Aorta (tissue), 5 donors: ENCODE measurements at places on chromosomes 3 and 15. TPM values are rescaled to one million over a fixed set of nuclear protein-coding genes. Genes with fewer than 3 reads are reported as not detected.
A peak's percentile ranks its signal among the peaks of the same experiment; 100 is the strongest.

DNA sequence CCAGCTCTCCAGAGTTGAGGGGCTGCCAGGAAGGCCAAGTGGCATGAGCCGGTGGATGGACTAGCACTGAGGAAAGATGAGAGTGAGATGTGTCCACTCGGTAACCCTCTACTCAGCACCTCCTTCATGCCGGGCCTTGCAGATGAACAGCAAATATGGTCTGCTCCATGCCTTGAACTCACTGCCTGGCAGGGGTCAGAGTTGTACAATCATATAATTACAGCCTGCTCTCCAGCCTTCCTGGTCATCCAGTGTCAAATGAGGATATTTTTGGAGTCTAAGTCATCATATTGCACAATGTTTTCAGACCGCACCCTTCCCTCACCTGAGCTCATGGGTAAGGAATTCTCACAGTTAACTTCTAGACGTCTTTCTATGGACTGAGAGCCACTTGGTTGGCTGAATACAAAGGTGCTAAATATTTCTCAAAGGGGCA lies 4.9 kb downstream of the MGLL start:
- H3K36me3 ChIP-seq: no peaks in the 10 kb centered on the region
- no peak overlapping the region for H3K4me3 ChIP-seq
- no peak overlapping the region for H3K27ac ChIP-seq
- no peaks in the 10 kb centered on the region for H3K27me3 ChIP-seq

- no peaks in the 10 kb centered on the region for H3K27me3 ChIP-seq
- no peaks in the 10 kb centered on the region for H3K4me1 ChIP-seq
- H3K36me3 ChIP-seq: no peaks in the 10 kb centered on the region
- H3K4me3 ChIP-seq: no peak overlapping the region
These were observed 1095.7 kb downstream of the IGSF11 start for GRCh38 chr3:117938974-117939373.

- no peaks in the 10 kb centered on the region for H3K4me1 ChIP-seq
- no peak overlapping the region for H3K27ac ChIP-seq
- no peaks in the 10 kb centered on the region for H3K36me3 ChIP-seq
- peak; percentile 44 for DNase-seq
- H3K27me3 ChIP-seq: no peaks in the 10 kb centered on the region
These were observed 96.9 kb downstream of the VGLL4 start for GRCh38 chr3:11546657-11547302.

GRCh38 chr3:63228087-63228486 lies 50.0 kb upstream of the SYNPR start:
- no peak overlapping the region for H3K4me3 ChIP-seq
- no peaks in the 10 kb centered on the region for H3K36me3 ChIP-seq
- no peak overlapping the region for H3K27ac ChIP-seq
- no peaks in the 10 kb centered on the region for H3K27me3 ChIP-seq
- no peaks in the 10 kb centered on the region for H3K4me1 ChIP-seq

DNA sequence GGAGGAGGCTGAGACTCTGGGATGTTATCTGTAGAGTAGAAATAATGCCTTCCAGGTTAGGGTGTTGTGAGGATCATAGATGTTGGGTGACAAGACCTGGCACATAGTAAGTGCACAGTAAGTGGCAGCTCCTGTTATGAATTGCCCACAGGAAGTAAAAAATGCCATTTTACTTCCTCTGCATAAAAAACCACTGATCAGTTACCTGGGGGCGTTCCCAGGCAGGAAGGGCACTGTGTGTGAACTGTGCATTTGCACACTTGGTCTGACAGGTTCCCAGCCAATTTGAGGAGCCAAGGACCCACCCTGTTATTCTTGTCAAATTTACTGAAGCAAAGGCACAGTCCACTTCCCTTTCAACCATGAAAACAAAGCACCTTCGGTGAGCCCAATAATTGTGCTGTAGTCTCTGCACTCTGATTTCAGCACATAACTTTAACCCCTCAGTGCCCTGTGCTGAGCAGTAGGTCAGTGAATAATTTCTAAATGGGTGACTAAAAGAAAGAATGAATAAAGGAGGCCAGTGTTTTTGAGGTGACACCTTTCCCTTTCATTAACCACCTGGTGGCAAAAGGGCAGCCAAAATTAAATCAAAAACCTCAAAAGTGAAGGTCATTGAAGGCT lies 85.8 kb upstream of the ARHGEF3 start:
- H3K4me1 ChIP-seq: no peaks in the 10 kb centered on the region
- H3K4me3 ChIP-seq: no peak overlapping the region
- DNase-seq: no peak
- no peak overlapping the region for H3K27ac ChIP-seq
- no peaks in the 10 kb centered on the region for H3K27me3 ChIP-seq

ABCF3 gene
- 57.1 TPM for total RNA-seq

GRCh38 chr15:93164409-93164808 lies 75.4 kb upstream of the RGMA start:
- H3K4me1 ChIP-seq: no peaks in the 10 kb centered on the region
- no peak overlapping the region for H3K27ac ChIP-seq
- DNase-seq: no peak
- H3K27me3 ChIP-seq: peaks cover 1% of the 10 kb centered on the region

GRCh38 chr15:56930669-56931313 lies 12.3 kb downstream of the TCF12 start:
- H3K4me3 ChIP-seq: no peak overlapping the region
- H3K4me1 ChIP-seq: peaks cover 13% of the 10 kb centered on the region
- no peaks in the 10 kb centered on the region for H3K27me3 ChIP-seq
- H3K27ac ChIP-seq: no peak overlapping the region
- H3K36me3 ChIP-seq: peaks cover 2% of the 10 kb centered on the region

DNA sequence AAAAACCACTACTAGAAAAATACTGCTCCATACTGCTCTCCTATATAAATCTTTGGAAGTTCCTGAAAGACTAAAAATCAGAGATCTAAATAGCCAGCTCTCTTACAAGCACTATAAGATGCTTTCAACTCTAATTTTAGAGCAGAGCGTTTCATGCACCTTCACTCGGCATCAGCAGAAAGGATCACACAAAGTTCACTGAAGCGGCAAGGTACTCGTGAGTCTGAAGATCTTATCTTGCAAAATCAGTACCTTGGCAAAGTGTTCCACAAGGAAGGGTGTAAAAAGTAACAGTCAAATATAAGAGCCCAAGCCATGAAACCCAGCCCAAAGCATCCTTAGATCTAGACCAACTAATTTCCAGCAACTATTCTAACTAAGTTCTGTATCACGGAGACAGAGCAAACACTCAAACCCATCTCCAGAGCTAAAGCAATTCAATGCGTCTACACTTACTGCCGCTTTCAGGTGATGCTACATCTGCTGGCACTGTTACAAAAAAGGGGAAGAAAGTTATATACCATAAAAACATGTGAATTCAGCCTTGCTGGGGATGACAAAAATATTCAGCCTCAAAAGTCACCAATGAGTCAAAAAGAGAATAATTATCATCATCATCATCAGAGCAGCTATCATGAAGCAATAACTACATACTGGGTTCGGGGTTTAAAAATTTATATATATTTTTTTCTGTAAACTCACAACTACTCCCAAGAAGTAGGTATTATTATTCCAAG lies 16.3 kb downstream of the VPS39 start:
- DNase-seq: no peak
- no peak overlapping the region for H3K4me3 ChIP-seq
- H3K27ac ChIP-seq: no peak overlapping the region
- peaks cover 10% of the 10 kb centered on the region for H3K36me3 ChIP-seq
- no peaks in the 10 kb centered on the region for H3K27me3 ChIP-seq

DNA sequence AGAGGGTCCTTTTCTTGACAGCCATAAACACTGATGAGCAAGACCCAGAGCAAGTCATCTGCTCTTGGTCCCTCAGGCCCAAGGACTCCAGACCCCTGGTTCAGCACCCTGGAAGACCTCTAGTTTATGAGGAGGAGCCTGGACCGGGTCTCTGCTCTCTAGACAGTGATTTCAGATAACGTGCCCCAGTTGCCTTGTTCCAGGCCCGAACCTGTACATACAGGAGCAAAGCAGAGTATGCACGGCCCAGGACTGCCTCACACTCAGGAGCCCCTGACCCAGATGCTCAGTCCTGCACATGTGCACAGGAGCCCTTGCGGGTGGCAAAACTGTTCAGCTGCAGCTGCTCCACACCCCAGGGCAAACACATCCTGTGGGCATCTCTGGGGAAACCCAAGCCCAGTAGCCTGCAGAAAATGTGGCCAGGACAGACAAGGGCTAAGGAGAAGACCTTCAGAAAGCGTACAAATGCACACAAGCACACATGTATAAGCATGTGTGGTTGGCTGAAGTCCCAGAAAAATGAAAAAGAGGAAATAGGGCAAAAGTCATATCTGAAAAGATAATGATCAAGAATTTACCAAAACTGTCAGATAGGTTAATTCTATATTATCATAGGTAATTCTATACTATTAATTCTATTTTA lies 59.9 kb upstream of the CORO2B start:
- H3K4me3 ChIP-seq: no peak overlapping the region
- no peak for DNase-seq

CDHR4 gene
- total RNA-seq: 0.26 TPM

PRR23B gene
- total RNA-seq: not detected

GRCh38 chr3:125437631-125438435 lies 62.7 kb upstream of the ZNF148 start:
- H3K4me3 ChIP-seq: no peak overlapping the region
- no peak overlapping the region for H3K27ac ChIP-seq
- H3K4me1 ChIP-seq: no peaks in the 10 kb centered on the region

GRCh38 chr15:40081691-40082194 lies 26.9 kb downstream of the BMF start:
- H3K27ac ChIP-seq: peak overlapping the region; percentile 36
- H3K36me3 ChIP-seq: no peaks in the 10 kb centered on the region
- no peak overlapping the region for H3K4me3 ChIP-seq
- peak; percentile 81 for DNase-seq

GRCh38 chr3:18222686-18223085 lies 202.5 kb downstream of the SATB1 start:
- H3K4me1 ChIP-seq: no peaks in the 10 kb centered on the region
- no peak overlapping the region for H3K27ac ChIP-seq
